ENCODE measurements at places on chromosomes 3 and 15.

DNA sequence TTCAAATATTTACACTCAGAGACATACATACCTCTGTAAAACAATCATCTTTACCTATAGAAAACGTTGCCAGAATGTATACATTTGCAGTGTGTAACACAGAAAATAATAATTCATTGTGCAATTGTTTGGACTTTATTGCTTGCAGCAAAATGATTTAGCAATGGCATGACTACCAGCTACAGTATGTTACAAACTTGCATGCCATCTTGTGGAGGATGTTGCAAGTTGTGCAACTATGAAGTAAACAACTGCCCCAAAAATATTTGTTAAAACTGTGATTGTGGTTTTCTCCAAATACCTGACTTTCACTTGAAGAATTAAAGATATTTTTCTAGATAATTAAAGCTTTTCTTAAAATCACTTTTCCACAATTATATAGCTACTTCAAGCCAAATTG is 27.1 kb upstream of the C3orf49 start:
- no peak for DNase-seq

- no peak for DNase-seq
These were observed 93.5 kb downstream of the WDR72 start for GRCh38 chr15:53665930-53666329.

DNA sequence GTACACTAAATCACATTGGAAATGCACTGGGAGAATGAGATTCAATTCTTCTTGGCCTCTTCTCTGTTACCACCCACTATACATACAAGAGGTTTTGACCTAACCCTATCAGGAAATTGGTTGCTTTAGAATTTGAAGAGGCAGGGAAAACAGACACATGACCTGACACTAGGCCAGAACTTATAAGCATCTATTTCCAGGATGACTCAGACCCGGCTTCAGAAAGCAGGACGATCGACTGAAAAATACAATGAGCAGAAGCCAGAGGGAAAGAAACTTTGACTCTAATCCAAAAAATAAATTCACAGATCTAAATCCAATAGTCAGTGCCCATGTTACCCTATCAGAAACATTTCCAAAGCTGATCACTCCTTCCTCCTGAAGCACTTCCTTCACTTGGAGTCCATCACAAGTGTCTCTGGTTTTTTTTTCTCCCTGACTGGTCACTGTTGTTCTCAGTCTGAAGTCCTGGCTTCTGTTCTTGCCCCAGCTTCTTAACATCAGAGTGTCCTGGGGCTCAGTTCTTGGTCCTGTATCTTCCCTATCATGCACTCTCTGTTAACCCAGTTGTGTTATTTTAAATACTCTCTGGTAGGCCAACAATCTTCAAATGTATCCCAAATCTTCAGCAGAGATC is 133.6 kb downstream of the P2RY1 start:
- no peak for DNase-seq

DNA sequence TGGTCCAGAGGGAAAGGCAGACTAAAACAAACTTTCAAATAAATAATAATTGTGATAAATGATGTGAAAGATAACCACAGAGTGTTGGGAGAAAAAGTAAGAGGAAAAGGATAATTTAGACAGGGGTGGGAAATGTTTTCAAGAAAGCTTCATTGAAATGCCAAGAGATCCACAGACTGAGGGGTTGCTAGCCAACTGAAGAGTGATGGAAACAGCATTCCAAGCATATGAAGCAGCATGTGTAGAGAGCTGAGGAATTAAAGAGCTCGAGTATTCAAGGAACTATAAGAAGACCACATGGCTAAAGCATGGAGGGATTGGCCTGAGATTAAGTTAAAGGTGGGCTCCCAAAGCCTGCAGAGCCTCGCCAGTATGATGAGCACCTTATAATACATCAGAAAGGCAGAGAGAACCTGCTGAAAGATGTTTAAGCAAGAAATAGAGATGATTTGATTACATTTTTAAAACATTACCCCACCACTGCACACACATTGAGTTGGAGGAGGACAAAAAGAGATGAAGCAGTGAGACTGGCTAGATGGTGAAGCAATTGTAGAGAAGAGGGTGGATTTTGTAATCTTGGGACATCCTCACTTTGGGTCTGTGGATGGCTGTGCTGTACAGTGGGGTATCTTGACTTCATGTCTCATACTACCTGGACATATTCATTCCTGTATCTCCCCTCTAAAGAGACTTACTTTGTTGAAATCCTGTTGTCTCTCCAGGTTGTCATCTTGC is 100.8 kb downstream of the STAC start:
- no peak for DNase-seq

GRCh38 chr3:125059488-125060245 is 3.9 kb upstream of the HEG1 start:
- no peak for DNase-seq

DNA sequence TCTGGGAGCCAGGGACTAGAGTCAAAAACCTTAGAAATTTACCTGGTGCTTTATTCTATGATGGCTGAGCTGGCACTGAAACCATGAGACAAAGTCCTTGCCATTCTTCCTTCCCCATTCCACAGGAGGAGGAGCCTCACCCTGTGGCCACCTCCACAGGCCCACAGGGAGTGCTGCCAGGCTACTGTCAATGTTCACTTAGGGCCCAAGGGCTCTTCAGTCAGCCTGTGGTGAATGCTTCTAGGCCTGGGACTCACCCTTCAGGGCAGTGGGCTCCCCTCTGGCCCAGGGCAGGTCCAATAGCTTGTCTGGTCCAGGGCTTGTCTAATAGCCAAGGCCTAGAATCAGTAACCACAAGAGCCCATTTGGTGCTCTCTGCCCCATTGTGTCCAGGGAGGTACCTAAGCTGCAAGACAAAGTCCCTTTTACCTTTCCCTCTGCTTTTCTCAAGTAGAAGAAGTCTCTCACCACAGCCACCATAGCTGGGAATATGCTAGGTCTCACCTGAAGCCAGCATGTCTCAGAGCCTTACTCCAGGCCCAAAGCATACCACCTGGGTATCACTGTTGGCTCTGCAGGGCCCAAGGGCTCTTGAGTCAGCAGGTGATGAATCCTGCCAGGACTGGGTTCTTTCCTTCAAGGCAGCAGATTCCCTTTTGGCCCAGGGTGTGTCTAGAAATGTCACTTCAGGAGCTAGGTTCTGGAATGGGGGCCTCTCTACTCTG is 61.8 kb upstream of the CHRNB4 start:
- DNase-seq, result no peak

GRCh38 chr15:32730677-32731654 is 13.2 kb downstream of the GREM1 start:
- DNase-seq, result no peak

DNA sequence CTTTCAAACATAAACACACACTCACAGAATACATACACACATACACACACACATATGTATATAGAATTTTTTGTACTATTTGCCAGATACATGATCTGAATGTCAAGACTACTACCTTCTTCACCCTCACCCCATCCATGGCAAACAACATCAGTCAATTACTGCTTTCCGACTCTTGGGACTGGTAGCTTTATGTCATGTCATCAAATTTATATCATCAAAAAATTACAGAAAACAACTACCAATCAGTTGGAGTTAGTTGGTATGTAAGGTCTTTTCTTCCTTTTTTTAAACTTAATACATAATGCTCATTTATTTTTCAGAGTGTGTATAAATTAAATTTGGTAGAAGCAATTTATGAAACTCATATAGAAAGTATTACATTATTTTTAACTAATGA is 305.7 kb upstream of the MDFIC2 start:
- no peak for DNase-seq

GRCh38 chr15:56871185-56871584 is 47.3 kb upstream of the TCF12 start:
- DNase-seq, result no peak

DNA sequence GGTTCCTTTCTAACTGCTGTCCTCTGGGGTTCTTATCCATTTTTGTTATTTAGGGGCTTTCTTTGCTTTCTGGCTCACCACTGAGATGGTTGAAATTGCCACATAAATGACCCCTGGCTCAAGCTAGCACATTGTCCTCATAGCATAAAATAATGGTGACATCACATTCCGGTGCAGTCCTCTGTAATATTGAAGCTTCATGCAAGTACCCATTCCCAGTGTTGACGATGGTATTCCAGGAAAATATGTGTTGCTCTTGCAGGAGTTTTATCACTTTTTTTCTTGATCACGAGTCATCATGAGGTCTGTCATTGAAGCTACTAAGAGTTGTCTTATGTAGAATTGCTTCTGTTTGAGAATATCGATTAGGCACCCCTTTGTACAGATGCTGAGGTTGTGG is 56.1 kb downstream of the CRTC3 start:
- DNase-seq, result no peak

DNA sequence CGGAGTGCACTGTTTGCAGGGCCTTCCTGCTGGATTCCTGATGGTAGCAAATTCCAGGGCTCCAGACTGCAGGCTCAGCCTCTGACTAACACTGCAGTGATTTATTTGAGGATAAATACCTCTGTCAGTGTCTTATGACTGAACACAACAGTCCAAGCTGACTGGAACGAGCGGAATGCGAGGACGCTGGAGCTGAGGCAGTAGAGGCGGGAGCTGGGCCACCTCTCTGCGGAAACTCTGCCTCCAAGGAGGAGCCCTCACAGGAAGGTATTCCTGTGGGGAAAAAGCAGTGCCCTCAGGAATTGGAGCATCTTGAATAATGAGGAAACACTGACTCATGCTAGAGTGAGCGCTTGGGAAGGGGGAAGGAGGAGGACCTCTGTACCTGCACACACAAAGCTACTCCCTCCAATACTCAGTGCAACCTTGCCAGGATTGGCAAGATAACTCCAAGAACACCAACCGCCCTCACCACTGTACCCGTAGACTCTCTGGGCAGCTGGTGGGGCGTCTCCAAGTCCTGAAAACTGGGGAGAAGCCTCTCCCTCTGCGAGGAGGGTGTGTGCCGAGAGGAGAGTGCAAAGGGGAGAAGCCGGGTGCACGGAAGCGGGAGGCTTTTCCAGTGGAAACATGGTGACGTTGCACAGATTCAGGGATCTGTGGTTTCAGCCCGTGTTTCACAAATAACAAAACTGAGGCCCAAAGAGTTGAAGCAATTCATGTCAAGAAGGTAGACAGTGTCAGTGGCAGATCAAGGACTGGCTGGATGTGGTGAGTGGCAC is 43.0 kb downstream of the VGLL4 start:
- DNase-seq, result no peak

GRCh38 chr3:128787256-128788253 is 61.6 kb downstream of the RAB7A start:
- DNase-seq, result no peak

- no peak for DNase-seq
These were observed 168.4 kb downstream of the P3H2 start for GRCh38 chr3:189952272-189952671.

DNA sequence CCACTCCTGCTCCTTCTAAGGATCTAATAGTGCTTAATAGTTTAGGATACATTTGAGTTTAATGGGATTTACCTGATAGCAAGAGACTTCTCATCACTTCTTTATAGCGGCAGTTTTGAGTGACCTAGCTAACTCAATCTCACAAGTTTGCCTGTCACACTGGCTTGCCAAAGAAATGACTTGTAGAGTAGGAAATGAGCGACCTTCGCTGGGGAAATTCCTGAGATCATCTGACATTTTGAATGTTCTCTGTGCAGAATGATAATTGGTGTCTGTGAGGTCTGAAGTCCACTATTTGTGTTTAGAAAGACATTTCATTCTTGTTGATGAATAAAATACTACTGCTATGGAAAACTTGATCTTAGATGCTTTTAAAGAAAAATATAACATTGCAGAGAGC is 30.3 kb downstream of the SUCLG2 start:
- DNase-seq, result no peak

DNA sequence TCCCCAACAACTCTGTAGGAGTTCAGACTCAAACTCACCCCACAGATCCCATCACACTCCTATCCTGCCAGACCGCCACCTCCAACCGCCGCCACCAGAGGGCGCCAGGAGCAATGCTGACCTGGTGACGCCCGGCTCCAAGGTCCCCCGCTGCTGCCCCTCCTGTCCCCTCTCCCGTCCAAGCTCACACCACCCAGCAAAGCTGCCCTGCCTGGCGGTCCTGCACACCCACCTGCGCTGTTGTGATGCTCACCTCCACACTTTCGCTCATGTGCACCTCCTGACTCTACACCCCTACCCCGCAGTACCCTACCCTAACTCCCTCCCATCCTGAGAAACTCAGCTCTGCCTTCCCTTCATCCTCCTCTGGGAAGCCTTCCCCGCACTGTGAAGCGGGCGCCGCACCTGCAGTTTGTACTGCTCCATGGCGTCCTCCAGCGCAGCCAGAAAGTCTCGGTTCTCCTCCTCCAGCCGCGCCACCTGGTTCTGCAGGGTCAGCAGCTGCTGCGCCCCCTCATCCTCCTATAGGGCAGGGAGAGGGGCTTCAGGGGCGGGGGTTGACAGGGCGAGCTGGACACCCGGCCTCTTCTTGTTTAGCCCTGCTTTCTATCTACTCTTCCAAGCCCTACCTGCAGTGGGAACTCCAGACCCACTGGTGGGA is 7.9 kb downstream of the KIF7 start:
- peak; percentile 22 for DNase-seq

GRCh38 chr3:43405888-43406642 is 119.7 kb downstream of the SNRK start:
- DNase-seq, result no peak

DNA sequence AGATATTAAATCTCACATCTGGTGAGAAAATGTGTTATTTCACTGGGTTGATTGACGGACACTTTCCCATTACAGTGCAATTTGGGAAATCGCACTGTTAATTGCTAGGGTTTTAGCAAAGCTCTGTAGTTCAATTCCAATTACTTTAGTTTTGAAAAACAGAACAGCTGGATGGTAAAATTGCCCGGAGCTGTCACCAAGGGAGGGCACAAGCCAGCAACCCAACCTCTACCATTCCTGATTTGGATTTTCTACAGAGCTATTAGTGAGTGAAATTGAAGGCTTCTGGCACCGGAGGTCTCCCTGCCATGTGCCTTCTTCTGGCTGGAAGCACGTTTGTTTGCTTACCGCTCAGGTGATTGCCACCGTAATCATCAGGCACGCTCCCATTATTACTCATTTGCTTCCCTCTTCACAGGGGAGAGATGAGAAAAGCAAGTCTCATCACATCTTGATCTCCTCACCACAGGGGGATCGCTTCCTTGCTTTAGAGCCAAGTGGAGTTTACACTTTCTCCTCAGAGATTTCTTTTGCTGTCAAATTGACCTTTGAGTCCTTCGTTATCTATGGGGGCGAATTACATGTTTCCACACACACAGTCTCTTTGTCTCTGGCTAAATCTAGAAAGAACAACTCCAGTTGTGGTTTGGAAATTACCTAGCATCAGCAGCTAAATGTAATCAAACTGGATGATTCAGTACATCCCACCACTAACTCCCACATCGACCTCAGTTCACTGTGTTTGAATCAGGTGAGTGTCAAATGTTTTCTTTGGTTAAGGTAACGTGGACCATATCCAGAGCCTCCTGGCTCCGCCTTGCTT is 421.7 kb upstream of the GOLIM4 start:
- no peak for DNase-seq

- no peak for DNase-seq
These were observed 528.7 kb upstream of the TGFBR2 start for GRCh38 chr3:30077746-30078145.

- no peak for DNase-seq
These were observed 317.1 kb downstream of the ZIC4 start for GRCh38 chr3:147089286-147089685.
